Vagina (tissue), 2 donors: ENCODE measurements at places on chromosomes 5 and 9. TPM values are rescaled to one million over a fixed set of nuclear protein-coding genes. Genes with fewer than 3 reads are reported as not detected.

DNA sequence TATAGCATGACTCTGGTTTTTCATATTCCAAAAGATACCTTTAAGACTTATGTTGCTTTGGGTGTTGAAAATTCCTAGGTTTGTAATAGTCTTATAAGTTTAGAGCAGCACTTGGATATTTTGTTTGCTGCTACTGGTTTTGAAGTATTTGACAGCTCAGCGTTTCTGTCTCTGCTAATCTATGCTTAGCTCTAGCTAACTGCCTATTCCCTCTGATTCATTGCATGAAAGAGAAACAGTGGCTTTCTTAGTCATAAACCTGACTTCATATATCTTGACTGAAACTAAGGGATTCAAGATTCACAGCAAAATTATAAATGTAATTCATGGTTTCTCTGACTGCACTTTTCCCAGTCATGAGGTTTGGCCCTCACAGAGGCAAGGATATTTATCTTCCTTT lies 35.6 kb upstream of the ANXA1 start:
- no peak for DNase-seq

DNA sequence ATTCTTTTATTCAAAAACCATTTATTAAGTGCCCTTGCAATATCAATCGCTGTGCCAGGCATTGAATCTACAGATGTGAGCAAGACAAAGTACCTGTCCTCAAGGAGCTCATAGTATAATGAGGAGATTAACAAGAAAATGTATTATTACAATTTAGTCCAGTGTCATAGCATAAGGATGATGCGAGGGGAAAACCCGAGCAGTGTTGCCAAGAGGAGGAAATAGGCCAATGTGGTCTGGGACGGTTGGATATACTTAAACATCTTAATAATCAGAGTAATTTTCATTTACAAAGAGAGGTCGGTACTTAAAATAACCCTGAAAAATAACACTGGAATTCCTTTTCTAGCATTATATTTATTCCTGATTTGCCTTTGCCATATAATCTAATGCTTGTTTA lies 18.5 kb downstream of the CD274 start:
- DNase-seq, result no peak

- no peak for DNase-seq
Measured at GRCh38 chr5:79062436-79062835, 7.0 kb downstream of the DMGDH start.

DNA sequence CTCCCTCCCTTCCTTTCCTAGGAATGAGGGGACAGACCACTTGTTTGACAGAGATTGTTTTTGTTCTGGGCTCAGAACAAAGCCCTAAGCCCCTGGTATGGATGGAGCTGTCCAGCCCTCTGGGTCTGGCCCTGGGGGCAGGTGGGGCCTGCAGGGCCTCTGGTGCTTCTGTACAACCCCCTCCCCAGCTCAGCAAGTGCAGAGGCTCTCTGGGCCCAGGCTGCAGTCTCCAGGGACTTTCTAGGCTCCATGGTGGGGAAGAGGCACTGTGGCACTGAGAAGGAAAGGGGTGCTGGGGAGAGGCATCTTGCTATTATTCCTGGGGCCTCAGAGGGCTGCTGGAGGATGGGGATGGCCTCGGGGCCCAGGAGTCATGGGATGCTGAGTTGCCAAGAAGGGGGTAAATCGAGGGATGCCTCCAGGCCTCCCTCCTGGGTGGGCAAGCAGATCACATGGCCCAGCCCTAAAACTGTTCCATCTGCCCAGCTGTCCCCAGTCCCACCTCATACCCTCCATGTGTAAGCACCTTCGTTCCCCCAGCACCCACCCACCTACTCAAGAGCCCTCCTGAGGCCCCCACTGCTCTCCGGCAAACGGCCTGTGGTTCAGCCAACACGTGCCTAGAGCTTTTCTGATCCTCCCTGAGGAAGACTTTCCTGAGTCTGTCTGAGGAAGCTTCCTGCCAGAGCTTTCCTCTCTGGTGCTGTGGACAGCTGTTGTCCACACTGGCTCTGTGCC lies 225.7 kb downstream of the CACNA1B start:
- DNase-seq, result peak; percentile 60

DNA sequence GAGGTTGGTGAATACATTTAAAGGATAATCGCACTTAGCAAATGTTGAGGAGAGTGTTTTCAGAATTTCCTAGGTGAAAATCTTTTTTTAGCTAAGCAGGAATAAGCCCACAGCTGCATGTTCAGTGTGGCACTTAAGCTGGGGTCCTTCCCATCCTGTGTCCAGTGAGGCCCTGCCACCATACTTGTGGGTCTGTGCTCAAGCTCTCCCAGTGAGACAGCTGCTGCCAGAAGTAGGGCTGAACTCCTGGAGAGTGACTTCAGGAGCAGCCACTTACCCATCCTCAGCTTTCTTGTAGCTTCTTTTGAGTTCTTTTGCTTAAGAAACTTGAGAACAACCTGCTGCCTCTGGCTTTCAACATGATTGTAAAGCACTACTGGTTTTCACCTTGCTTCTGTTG lies 110.0 kb upstream of the DHFR start:
- DNase-seq, result no peak

DNA sequence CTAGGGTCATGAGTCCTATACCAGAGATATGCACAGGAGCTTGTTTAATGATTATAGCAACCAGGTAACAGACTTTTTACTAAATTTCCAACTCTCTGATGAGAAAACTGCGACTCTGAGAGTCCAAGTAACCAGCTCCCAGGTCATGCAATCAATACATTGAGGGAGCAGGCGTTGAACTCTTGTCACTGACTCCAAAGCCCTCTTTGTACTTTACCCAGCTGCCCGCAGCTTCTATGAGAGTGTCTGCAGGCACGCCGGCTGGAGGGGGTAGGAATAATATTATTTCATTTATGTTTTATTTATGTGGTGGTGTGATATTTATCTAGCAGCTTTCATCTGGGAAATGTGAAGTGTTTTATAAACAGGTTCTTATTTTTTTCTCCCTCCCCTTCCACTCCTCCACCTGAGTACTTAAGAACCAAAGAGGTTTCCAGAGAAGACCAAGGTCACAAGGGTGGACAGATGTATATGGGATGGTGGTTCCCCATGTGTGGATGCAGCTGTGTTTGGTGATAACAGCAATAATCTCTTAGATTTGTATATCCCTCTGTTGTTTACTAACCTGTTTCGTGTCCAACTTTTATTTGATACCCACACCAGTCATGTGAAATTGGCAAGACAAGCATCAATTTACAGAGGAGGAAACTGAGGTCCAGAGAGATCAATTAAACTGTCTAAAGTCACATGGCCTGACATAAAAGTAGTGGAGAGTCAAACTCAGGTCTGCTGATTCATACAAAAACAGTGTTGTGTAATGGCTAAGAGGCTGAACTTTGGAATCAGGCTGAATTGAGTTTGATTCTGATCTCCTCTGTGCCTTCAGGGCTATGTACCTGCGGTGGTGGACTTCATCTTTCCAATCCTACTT lies 140.2 kb upstream of the TRIM32 start:
- no peak for DNase-seq

DNA sequence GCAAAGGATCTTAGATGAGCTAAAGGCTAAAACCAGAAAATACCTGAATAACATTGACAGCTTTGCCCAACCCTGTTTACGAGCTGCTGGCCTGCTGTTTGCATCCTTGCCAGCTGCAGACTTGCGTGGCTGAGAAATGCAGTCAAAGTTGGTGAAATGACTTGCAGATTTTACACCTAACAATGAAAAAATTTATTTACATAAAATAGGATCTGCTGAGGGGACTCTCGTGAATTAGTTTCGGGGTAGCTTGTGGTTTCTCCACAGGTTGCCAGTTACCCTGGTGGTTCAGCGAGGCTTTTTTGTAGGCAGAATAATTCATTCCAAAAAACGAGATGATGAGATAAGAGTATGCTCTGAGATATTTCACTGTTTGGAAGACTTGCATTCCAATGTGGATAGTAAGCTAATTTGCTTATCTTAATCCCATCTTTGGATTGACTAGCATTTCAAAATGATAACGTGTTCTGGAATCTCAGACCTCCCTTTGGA lies 65.7 kb upstream of the FANCC start:
- no peak for DNase-seq

The GARIN3 gene
- total RNA-seq, result not detected

The GTF2H2 gene
- 10.8 TPM for total RNA-seq

The COL15A1 gene
- 15.0 TPM for total RNA-seq
